ENCODE measurements at places on chromosomes 3 and 15.

DNA sequence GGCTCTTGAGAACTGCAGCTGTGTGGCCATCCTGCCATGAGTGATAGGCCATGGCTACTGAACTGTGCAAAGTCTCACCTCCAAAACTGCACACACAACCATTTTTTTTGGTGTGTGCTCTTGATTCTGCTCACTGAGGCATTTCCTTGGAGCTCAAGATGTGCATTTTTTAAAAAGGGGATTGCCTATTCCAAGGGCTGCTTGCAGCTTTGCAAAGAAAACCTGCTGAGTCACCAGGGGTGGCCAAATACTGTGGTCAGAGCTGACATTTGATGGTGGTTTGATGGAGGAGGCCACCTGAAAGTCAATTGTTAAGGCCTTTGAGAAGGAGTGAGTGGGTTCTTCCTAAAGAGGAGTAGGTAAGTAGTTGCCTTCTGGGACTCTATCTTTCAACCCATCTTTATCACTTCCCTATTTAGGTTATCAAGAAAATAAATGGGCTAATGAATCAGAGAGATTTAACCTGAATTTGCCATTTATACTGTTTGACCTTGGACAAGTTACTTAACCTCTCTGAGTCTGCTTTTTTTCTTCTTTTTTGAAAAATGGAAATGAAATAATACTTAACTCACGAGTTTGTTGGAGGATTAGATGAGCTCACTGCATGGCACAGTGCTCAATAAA is 87.9 kb downstream of the CHST2 start:
- no peak for DNase-seq

- DNase-seq = no peak
Measured at GRCh38 chr3:98322101-98322500, 31.6 kb upstream of the OR5K4 start.

- no peak for DNase-seq
Measured at GRCh38 chr3:11143476-11143875, 10.8 kb upstream of the HRH1 start.

DNA sequence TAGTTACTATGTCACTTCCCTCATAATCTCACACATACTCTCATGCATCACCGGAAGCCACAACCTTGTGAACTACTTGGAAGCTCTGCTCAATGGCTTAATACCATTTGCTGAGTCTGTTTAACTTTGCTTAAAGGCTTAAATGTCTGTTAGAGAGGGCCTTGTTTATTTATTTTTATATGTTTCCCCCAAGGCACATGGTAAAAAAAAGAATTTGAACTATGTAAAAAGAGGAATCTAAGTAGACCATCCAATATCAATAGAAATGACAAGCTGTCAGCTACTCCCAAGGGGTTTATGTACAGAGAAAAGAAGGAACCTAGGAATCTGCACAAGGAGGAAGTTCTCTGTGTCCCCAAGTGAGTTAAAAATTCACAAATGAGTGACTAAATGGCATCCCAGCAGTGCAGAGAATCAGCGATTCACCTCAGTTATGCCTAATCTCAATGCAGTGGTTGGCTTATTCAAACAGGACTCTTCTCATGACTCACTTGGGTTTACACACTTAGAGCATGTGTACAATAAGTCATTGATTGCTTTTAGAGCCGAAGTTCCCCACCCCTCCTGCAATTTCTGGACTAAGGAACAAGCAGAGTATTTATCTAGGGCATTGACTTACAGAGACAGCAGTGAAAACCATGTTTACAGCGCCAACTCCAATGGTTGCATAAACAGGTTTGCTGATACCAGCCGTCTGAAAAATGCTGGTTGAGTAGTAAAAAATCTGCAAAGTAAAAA is 24.4 kb downstream of the SLC2A2 start:
- no peak for DNase-seq

DNA sequence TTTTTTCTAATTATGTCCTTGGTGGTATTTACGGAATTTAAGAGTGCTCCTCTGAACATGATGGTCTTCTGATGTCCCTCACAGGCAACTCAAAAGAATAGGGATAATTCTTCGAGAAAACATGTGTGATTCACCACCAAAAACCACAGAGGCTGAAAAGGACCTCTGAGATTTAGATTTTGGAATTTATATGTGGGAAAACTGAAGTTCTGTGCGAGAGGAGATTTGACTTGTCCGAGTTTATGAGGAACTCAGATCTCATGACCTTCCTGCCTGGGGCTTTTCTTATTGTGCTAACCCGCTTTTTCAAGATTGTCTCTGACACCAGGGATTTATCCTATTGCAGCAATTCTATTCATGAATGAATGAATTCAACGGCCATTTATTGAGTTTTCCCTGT is 142.4 kb downstream of the FAM43A start:
- DNase-seq = no peak

GRCh38 chr3:152258448-152259393 is 10.0 kb upstream of the MBNL1 start:
- DNase-seq = peak; percentile 88

DNA sequence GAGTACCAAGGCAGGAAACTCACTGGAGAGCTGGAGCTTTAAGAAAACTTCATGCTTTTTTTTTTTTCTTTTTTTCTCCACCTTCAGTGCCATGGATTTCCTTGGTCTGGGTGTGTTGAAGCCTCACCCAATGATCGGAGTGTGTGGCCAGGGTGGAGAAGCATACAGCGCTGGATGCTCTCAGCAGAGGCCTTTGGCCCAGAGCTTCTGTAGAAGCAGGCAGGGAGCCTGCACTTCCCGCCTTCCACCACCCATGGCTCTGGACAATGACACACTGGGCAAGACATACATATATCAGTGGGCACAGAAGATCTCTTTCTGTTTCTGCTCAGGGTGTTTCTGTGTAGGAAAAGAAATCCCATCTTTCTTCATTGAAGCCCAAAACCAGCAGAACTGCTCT is 55.8 kb upstream of the ACAD9 start:
- DNase-seq = no peak

- peak; percentile 19 for DNase-seq
Measured at GRCh38 chr15:70478251-70478990, 284.9 kb downstream of the UACA start.

GRCh38 chr3:149152420-149152819 is 23.0 kb downstream of the HPS3 start:
- DNase-seq = peak; percentile 20

DNA sequence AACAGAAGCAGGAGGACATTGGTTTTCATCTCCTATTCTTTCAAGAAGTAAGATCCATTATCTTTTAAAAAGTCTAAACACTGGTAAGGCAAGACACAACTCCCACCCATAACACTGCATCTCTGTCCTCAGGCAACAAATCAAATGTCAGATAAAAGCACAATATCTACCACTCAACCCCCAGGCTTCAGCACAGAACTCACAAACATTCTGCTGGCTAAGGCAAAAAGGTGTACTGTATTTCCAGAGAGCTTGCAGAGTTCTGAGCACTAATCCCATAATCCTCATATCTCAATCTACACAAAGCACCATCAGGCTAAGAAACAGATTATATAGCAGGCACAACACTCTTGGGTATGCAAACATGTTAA is 20.9 kb downstream of the RAF1 start:
- DNase-seq = no peak

DNA sequence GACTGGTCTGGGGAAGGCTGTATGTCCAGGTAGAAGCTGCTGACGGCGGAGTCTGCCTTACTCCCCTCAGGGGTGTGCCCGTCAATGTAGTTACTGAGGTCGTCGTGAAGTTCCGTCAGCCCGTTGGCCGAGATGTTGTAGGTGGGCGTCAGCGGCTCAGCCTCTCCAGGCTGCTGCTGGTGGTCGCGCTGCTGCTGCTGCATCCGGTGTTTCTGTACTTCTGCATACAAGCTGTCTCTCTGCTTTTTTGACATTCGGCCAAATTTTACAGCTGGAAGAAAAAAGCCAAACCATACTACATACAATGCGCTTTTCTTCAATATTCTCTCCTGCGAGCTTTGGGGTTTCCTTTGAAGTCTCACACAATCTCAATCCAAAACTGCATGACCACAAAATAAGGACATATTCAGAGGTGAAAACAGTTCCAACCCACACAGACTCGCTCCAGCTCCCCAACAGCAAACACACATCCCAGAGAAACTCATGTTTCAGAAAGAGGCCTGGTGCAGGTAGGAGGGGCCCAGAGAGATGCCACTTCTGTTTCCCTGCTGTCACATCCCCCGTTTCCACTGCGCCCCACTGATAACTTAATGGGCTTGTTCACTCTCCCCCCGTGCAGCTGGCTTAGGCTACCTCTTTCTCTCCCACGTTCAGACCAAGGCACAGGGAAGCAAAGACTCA is 32.5 kb upstream of the ICE2 start:
- DNase-seq = peak; percentile 28

DNA sequence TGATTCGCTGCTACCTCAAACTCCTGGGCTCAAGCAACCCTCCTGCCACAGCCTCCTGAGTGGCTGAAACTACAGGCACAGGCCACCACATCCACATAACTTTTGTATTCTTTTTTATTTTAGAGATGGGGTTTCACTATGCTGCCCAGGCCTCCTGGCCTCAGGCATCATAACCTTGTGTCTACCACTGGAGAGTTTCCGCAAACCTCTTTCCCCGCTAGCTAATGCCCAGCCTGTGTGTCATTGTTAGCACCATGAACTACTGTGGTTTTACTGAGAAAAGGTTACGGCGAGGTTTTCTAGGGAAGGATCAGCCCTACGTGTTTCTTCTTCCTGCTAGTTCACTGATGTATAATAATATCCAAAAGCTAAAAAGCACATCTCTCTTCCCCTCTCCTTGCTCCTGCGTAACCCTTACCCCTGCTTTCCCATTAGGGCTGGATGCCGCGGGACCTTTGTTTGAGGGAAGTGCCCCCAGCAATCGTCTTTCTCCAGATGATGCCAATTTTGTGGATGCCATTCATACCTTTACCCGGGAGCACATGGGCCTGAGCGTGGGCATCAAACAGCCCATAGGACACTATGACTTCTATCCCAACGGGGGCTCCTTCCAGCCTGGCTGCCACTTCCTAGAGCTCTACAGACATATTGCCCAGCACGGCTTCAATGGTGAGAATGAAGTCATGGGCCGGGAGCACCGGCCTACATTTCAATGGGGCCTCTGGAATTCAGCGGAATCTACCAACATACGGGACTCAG is 113.7 kb downstream of the LIPC start:
- DNase-seq = peak; percentile 55

DNA sequence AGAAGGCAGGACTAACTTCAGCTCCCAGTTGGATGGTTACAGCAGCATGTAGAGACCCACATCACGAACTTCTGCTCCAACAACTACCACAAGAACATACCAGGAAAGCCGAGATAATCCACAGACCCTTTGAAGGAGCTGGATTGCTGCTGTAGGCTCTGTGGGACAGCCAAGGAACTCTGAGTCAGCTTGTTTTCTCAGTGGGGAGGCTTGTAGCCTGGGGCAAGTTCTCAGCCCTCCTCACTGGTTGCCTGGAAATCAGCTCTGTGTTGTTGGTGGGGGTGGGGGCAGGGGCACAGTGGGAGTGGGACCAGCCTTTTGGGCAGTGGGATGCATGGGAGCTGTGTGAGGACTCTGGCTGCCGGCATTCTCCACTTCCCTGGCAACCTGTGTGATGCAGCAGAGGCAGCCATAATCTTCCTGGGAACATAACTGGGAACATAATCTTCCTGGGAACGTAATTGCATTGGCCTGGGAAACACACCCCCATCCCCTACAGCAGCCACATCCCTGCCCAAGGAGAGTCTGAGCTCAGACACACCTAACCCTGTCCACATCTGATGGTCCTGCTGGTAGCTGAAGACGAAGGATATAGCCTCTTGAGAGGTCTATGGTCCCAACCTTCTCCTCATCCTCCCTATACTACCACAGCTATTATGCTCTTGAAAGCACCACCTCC is 153.1 kb downstream of the PEAK1 start:
- DNase-seq = no peak

DNA sequence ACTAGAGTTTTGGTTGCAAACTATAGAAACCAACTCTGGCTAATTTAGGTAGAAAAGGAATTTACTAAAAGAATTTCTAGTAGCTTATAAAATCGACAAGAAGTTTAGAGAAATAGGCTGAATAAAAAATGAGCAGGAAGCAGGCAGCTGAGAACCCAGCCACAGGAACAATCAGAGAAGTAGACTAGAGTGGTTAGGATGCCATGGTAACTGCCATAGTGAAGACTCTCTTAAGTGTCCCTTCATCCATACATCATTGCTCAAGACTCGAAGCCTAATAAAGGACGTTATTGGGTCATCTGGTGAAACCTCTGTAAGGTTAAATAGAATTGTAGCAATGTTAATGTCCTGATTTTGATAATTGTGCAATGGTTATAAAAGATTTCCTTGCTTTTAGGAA is 13.8 kb downstream of the AVEN start:
- DNase-seq = no peak

DNA sequence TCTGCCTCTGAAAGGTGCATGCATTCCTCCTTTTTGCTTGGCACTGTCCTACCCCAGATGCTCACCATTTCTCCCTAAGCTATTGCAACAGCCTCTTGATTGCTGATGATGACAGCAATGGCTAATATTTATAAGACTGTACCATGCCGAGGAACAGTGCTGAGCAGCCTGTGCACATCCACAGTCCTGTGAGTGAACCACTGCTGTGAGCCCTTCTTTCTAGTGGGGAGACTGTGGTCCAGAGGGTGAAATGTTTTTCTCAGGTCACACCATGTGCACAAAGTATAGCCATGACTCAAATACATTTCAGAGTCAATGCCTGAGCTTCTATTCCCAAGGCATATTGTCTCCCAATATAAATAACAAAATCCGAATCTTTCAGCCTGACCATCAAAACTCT is 231.2 kb upstream of the LRTM1 start:
- no peak for DNase-seq

DNA sequence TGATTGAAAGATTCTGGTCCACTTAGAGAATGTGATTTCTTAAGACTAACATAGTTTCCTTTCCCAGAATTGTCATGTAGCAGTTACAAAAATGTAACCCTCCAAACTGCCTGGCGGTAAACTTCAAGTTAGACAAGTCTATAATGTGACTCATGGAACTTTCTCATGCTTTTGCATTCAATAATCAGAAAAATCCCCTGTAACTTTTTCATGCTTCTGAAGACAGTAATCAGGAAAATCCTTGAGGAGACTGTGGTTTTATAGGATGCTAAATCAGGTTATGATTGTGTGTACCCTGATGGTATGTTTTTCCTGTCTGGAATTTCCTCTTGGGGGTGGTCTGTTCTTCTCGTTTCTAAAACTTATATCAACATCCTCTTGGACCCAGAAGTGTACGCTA is 74.0 kb upstream of the RARB start:
- no peak for DNase-seq

Data from stimulated activated naive CD8-positive, alpha-beta T cell treated with anti-CD3 and anti-CD28 coated beads, Interleukin-15, amount 100 ng/mL, for 72 hours (primary cell).